HFFc6 (cell line): ENCODE measurements at places on chromosomes 13 and 19.

DNA sequence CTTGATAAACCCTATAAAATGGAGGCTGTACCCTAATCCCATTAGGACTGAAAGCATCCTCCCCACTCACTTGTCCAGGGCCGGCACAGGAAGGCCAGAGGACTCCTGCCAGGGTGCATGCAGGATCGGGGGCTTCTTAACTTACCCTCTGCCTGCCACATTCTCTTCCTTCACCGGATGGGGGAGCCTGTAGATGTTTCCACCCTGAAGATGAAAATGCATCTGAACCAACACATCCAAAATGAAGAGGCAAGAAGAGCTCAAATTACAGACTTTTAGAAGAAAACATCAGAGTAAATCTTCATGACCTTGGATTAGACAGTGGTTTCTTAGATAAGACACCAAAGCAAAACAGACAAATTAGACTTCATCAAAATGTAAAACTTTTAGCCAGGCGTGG lies 25.9 kb upstream of the NAPA start:
- peak; percentile 48 for DNase-seq

- no peak for DNase-seq
These were observed 1555.4 kb upstream of the MIR17HG start for GRCh38 chr13:89791971-89792630.

GRCh38 chr13:45681113-45681512 lies 21.0 kb upstream of the CBY2 start:
- peak; percentile 16 for DNase-seq

DNA sequence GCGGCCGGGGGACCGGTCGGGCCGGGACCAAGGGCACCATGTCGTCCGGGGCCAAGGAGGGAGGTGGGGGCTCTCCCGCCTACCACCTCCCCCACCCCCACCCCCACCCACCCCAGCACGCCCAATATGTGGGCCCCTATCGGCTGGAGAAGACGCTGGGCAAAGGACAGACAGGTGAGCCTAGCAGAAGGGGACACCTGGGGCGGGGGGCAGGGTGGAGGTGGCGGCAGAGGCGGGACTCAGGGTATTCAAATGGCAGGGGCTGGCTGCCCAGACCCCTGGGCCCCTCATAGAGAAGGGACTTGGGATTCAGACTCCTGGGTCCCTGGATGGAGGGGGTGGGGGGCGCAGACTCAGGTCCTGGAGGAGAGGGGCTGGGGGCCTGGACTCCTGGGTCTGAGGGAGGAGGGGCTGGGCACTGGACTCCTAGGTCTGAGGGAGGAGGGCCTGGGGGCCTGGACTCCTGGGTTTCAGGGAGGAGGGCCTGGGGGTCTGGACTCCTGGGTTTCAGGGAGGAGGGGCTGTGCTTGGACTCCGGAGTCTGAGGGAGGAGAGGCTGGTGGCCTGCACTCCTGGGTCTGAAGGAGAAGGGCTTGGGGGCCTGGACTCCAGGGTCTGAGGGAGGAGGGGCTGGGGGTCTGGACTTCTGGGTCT lies 735 bp downstream of the BRSK1 start:
- DNase-seq, result no peak

DNA sequence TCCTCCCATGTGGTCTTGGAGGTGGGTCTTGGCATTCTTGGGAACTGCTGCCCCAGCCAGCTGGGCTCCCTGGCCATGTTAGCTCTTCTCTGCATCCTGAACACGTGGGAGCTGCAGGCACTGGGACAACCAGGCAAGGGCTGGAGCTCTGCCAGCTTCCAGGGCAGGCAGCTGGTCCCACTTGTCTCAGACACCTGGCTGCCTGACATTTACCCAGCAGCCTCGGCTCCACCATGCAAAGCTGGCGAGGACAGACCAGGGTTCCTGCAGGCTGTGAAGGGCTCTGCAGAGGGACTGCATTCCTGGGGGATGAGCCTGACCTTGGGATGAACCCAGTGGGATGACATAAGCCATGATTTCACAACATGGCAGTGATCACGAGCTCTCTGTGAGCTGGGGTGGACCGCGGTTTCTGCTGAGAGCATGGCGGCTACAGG lies 99.0 kb upstream of the TSHZ3 start:
- DNase-seq, result peak; percentile 83
